ENCODE measurements at places on chromosomes 4 and X.

- DNase-seq, result no peak
Measured at GRCh38 chr4:189940178-189941004, at the start of gene FRG1. TSS of gene FRG1 (plus strand) at chr4:189940872. CDS start at chr4:189941010, 138 bp downstream.

DNA sequence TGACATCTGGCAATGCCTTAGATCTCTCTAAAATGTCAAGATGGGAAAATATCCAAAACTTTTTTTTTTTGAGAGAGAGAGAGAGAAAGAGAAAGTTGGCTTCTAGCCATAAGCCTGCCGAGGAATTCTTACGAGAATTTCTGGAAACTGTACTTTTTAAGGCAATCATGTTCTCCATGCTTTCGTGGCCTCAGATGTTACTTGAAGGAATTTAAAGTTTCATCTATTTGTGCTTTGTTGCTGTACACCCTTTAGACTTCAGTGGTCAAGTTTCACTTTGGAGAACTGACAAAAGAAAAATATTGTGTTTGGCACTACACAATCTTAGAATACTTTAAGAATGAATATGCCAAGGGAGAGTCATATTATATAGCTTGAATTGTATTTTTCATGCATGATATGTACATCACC, 53.9 kb downstream of the FAT4 start:
- no peak for DNase-seq

- DNase-seq, result no peak
Measured at GRCh38 chrX:70969635-70970481, 39.0 kb upstream of the SLC7A3 start.

DNA sequence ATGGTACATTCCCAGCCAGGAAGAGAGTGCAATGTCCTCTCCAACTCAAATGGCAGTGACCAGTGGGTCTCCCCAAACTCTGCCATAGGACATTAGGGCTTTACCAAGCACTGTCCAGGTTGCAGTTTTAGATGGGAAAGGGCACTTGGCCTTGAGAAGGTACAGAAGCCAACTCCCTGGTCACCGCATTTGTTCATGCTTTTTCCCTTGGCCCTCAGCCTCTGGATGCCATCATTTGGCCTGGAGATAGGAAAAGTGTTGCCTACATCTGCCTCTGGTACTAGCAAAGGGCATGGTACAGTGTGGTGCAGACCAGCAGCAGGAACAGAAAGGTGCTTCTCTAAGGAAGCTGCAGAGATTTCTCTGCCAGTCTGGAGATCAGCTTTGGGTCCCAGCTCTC, 93.8 kb downstream of the MAMLD1 start:
- no peak for DNase-seq

- no peak for DNase-seq
Measured at GRCh38 chrX:79556800-79557199, 189.7 kb upstream of the ITM2A start.
